ENCODE measurements at places on chromosomes 13 and 19.

GRCh38 chr19:51136851-51137551 lies 5.1 kb upstream of the SIGLEC7 start:
- no peak for DNase-seq

DNA sequence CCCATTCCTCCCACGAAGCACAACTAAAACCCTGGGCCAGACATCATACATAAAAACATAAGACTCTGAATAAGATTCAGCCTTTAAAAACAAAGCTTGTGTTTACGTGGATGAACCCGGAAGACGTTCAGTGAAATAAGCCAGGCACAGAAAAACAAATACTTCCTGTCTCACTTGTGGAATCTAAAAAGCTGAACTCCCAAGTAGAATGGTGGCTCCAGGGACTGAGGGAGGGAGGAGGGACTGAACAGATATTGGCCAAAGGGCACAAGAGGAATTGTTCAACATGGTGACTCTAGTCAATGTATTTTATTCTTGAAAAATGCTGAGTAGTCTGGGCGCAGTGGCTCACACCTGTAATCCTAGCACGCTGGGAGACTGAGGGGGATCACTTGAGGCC lies 35.7 kb upstream of the TPM4 start:
- no peak for DNase-seq

- DNase-seq: no peak
Measured at GRCh38 chr19:855566-856120, 3.5 kb downstream of the ELANE start.

- no peak for DNase-seq
Measured at GRCh38 chr19:33392341-33393285, 19.1 kb downstream of the CEBPG start.

DNA sequence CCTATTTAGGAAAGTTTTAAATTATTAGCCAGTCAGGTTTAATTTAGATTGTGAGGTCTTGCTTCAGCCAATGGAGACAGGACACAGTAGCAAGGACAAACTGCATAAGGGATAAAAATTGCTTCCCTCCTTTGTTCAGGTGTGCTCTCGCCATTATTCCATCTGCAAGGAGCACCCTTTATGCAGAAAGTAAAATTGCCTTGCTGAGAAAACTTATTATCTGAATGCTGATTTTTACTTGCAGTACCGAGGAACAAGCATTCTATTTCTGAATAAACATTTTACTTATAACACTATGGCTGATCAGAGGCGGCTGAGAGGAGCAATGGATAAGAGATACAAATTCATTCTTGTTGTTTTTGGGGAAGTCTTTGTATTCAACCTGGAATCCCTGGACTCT lies 8.0 kb downstream of the CYP4F22 start:
- no peak for DNase-seq

DNA sequence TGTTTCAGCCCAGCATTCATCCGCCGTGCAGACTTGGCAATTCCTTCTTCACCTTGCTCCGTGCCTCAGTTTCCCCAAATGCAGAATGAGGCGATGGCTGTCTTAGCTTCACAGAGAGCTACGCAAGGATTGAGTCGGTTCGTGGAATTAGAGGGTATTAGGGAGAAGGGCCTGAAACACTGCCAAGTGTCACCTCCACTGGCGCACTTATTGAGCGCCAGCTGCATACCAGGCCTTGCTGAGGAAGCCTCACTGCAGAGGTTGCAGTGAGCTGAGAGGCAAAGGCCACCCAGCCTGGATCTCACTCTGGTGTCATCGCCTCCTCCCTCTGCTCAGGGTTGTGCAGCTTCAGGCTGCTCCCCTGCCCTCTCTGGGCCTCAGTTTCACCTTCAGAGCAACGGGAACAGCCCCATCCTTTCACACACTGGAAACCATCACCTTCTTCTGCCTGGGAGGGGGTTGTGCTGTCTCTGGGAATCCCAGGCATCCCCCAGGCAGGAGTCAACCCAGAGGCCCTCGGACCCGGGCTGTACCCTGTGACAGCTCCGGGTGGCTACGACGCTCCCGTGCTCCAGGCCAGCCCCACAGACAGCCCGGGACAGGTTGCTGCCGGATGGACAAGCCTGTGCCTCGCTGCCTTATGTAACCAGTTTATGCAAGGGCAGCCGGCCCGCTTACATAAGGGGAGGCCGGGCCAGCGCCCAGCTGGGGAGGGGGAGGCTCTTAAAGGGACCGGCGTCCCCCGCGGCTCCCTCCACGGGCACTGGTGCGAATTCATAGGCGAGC lies 31.9 kb downstream of the NFIC start:
- DNase-seq: no peak

All from activated CD4-positive, alpha-beta T cell treated with anti-CD3 and anti-CD28 coated beads, Interleukin-10, Interleukin-2, amounts not matched to agents 100 ng/mL and 50 ng/mL, durations not matched to agents 16 hours and 8 hours (primary cell).